NT2/D1 (cell line): ENCODE measurements at places on chromosomes 6 and 20.
A peak's percentile ranks its signal among the peaks of the same experiment; 100 is the strongest.

DNA sequence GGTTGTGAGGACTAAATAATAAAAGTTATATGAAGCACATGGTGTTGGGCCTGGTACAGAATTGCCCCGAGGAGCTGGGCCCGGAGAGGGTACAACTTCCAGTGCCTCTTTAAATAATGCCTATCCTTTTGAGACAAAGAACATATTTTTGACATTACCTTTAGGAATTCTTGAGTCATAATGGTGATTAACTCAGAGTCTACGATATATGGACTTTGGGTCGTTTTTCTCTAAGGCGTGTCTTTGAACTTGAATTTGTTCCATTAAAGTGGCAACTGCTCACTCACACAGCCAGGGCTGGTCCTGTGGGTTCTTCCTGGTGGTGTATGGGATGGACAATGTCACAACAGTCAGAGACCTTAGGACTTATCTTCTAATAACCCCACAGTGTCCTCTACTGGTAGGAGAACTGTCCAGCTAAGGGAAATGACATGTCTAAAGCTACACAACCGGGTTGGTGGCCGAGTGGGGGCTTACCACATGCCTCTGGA lies 106.5 kb downstream of the CDC5L start:
- DNase-seq = no peak

DNA sequence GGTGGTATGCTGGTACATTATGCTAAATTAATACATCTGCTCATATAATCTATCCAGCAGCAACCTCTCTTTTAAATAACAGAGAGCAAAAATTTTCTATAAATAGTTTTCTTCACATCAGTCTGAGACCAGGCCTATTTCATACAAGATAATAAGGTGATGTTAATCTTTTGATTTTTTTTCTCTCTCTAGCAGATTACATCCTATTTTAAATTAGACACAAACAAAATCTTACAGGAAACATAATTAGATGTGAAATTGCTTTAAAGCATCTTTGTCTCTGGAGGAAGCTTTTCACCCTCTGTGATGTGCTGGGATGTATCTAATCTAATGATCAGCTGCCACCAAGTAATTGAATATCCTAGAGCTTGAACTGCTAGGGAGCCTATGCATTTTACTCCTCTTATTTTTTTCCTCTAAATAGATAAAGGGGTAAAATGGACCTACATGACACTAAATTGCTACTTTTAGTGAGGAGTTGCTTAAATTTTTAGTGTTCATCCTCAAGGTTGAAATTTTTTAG lies 165.5 kb downstream of the MANEA start:
- no peak for DNase-seq

DNA sequence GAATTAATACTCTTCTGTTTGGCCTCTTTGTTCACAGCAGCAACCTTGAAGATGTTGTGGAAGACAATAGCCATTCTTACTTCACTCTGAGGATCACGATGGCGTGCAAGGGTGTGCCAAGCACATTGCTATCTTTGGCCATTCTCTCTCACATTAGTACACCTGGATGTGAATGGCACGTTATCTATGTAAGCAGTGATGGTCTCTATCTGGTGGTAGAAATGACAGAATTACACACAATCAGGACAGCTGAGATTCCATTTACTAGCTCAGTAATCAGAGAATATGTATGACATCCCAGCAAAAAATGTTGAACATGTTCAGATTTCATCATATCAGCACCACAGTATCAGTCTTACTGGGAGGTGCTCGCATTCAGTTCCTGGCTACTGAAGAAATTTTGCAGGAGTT lies 116.2 kb downstream of the LCA5 start:
- no peak for DNase-seq

GRCh38 chr6:79246891-79247290 lies 12.4 kb upstream of the HMGN3 start:
- DNase-seq = no peak

- DNase-seq = peak; percentile 68
These were observed 501 bp downstream of the PLCG1 start for GRCh38 chr20:41137614-41138474.

DNA sequence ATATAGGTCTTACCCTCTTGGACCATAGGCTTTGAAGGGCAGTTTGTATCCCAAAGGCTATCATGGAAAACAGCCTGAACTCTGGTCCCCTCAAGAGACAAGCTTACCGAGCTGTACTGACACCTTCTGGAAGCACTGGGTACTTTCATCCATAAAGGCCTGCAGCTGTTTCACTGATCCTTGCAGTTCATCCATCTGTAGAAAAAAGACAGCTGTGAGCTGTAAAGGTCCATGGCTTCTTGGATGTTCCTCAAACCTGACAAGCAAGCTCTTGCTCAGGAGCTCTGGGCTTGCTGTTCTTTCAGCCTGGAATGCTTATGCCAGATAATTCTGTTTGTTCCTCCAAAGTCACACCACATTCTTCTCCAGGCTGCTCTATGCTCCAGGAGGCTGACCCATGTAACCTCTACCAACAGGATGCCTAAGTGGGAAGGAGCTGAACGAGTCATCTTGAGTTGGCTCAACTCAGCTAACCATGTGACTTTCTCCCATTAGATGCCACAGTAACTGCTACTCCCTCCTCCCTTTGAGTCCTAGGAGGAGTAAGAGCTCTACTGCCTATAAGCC lies 8.8 kb upstream of the NDRG3 start:
- DNase-seq = peak; percentile 64

- no peak for DNase-seq
These were observed 389.2 kb upstream of the FLRT3 start for GRCh38 chr20:14726591-14726990.

DNA sequence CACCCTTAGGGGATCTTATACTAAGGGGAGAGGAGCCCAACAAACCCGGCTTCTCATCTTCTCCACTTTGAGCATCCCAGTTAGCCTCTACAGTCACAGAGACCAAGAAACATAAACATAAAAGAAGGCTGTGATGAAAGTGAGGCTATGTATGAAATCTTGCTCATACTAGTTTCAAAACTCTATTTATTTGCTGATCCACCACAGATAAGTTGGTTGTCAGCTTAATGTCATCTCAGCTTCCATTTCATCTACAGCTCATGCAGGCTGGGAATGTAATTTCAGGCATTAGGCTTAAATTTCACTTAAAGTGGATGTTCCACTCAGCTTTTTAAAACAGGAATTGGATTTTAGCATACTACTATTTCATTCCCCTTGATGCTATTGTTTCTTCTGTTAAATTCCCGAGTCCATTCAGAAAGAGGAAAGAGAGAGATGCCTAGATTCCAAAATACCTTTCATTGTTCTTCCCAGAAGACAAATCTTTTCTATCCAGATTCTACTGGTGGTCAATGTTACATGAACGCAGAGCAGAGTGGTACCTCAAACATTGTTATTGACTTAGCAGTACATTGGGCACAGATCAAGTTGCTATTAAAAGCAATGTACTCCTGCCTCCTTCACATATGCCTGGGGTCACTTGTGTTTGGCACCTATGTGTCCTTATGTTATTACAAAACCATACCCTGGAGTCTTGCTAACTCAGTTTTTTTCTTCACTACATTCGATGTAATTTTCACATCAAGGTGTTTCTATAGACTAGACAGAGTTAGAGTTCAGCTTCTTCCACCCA lies 149.0 kb downstream of the HACE1 start:
- no peak for DNase-seq

- no peak for DNase-seq
These were observed 147.8 kb downstream of the EDN3 start for GRCh38 chr20:59448196-59448595.

DNA sequence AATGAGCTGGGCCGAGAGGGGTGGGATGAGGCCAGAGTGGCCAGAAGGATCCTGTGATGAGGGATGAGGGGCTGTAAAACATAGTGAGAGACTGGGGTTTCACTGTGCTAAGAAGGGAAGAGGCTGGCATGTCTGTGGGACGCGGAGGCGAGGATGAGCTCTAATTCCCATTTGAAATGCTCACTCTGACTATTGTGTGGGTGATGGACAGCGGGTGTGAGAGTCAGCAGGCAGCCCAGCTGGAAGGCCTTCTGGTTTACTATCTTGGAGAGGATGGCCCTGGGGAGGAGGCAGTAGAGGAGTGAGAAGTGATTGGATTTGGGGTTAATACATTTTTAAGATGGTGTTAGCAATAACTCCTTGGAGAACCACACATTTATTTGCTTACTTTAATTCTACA lies 9.5 kb upstream of the MICA start:
- no peak for DNase-seq

GRCh38 chr6:22147921-22148776 lies 148.7 kb downstream of the PRL start:
- no peak for DNase-seq

- no peak for DNase-seq
These were observed 6.4 kb downstream of the VNN2 start for GRCh38 chr6:132751306-132751705.

GRCh38 chr20:35215066-35215956 lies 11.2 kb upstream of the MMP24 start:
- no peak for DNase-seq

- no peak for DNase-seq
These were observed 5.1 kb upstream of the BEND3 start for GRCh38 chr6:107120404-107120803.

- DNase-seq = no peak
These were observed 75.3 kb downstream of the TULP4 start for GRCh38 chr6:158387578-158387977.

- DNase-seq = peak; percentile 94
These were observed 12.2 kb downstream of the TGIF2 start for GRCh38 chr20:36585410-36586125.

DNA sequence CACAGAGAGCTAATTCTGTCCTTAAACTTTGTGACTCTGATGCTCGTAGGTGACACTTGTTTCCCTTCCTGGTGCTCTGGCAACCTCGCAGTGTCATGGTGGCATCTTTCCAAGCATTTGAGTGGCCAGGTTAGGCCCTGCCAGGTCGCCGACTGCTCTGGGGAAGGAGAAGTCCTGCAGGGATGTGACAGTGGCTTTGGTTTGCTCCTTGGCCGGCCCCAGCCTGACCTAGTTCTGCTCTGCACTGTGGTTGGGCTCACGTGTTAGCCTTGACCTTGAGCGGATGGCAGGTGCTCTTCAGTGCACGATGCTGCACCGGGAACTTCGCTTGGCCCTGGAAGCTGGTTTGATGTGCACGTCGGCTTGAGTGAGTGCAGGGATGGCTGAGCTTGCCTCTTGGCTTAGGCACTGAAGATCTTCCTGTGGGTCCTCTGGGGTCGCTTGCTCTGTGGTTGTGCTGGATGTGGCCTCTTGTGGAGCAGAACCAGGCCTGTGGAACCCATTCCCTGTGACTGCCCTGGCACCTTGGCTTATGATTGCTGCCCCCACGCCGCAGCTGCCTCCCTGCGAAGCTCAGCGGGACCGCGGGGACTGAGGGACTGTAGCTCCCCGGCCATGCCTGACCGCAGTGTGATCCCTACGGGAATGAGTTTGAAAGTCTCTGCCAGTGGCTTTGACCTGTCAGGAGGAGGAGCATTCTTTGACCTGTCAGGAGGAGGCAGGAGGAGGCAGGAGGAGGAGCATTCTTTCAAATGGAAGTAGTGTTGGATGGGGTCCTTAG lies 8.7 kb downstream of the OSBPL2 start:
- DNase-seq = no peak

DNA sequence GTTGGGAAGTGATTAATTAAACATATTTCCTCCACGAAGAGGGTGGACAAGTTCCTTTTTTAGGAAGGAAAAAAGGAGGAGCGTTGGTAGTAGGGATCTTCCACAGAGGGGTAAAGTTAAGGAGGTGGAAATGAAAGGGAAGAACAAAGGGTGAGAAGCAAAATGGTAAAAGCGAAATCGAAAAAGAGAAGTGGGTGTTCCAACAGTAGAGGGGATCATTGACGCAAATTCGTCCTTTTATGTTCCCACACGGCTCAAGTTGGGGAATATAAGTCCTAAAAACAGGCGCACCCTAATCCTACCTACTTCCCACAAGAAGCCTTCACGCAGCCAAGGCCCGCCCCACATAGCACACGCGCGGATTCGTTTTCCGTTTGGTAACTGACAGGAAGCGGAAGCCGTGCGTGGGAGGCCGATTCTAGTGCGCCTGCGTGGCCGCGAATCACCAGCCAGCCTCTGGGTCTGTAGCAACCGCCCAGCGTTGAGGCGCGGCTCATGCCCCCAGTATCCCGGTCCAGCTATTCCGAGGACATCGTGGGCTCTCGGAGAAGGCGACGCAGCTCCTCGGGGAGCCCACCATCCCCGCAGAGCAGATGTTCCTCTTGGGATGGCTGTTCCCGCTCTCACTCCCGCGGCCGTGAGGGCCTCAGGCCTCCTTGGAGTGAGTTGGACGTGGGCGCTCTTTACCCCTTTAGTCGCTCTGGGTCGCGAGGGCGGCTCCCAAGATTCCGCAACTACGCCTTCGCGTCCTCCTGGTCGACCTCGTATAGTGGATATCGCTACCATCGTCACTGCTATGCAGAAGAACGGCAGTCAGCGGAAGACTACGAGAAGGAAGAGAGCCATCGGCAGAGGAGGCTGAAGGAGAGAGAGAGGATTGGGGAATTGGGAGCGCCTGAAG lies at the start of gene NKAPL:
TSS of gene NKAPL (plus strand) at position 421 of the 901 bp plus-strand sequence. CDS start at position 496, 75 bp downstream.
- DNase-seq = no peak

- DNase-seq = no peak
These were observed 931 bp downstream of the UFL1 start for GRCh38 chr6:96522465-96523009.

GRCh38 chr6:1178590-1178989 lies 133.3 kb upstream of the FOXQ1 start:
- DNase-seq = no peak

GRCh38 chr6:30821862-30822784 lies 62.2 kb upstream of the DDR1 start:
- no peak for DNase-seq

- no peak for DNase-seq
These were observed 39.6 kb upstream of the PDE7B start for GRCh38 chr6:135811644-135812526.

GRCh38 chr20:10876558-10876957 lies 202.8 kb upstream of the JAG1 start:
- DNase-seq = no peak

DNA sequence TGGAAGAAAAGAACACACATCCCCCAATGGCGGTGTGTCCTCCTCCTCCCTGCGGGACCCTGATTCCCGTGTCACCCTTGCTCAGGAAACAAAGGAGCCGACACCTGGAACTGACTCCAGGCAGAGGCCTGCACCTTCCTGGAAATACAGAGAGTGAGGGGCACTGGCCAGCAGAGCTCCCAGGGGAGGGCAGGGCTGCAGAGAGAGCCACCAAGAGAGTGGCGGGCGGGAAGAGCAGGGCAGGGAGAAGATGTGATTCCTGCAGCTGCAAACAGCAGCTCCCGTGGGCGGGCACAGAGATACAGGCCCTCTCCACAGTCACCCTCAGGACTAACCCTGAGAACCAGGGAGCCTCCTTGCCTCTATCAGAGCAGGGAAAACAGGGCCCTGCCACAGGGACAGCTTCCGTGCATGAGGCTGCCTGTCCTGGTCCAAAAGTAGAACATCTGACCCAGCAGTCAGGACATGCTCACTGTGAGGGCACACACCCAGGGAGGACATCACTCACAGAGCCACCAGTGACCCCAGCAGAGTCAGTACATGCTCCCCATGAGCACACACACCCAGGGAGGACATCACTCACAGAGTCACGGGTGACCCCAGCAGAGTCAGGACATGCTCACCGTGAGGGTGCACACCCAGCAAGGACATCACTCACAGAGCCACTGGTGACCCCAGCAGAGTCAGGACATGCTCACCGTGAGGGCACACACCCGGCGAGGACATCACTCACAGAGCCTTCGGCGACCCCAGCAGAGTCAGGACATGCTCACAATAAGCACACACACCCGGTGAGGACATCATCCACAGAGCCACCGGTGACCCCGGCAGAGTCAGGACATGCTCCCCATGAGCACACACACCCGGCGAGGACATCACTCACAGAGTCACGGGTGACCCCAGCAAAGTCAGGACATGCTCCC lies 193.1 kb downstream of the DLL1 start:
- DNase-seq = no peak
